ENCODE measurements at places on chromosomes 12 and 14.

GRCh38 chr14:93015064-93015463 is 92.1 kb downstream of the CHGA start:
- DNase-seq, result no peak

DNA sequence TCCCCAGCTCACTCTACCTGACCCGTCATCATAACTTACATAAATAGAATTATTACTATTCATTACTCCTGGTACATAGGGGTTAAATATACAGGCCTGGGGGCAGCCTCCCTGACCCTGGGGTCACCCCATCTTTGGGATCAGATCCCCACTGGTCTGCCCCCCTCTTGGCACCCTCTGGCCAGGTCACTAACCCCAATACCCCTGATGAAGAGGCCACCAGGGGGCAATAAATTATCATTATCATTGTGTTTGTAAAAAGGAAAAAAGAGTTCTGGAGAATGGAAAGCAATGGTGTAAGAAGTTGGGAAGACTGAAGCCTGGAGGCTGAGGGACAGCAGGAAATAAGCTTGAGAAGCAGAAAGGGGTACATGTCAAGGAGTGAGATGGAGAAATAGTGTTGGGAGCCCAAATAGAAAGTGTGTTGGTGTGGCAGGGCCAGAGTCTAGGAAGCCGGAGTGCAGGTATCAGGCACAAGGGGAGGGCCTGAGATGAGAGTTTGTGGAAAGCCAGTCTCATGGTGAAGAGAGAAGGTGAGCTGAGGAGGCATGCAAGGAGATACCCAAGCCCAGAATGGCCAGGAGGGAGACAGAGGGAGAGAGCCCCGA is 6.1 kb upstream of the AAAS start:
- no peak for DNase-seq

GRCh38 chr12:2247596-2247995 is 194.8 kb downstream of the CACNA1C start:
- DNase-seq, result no peak

DNA sequence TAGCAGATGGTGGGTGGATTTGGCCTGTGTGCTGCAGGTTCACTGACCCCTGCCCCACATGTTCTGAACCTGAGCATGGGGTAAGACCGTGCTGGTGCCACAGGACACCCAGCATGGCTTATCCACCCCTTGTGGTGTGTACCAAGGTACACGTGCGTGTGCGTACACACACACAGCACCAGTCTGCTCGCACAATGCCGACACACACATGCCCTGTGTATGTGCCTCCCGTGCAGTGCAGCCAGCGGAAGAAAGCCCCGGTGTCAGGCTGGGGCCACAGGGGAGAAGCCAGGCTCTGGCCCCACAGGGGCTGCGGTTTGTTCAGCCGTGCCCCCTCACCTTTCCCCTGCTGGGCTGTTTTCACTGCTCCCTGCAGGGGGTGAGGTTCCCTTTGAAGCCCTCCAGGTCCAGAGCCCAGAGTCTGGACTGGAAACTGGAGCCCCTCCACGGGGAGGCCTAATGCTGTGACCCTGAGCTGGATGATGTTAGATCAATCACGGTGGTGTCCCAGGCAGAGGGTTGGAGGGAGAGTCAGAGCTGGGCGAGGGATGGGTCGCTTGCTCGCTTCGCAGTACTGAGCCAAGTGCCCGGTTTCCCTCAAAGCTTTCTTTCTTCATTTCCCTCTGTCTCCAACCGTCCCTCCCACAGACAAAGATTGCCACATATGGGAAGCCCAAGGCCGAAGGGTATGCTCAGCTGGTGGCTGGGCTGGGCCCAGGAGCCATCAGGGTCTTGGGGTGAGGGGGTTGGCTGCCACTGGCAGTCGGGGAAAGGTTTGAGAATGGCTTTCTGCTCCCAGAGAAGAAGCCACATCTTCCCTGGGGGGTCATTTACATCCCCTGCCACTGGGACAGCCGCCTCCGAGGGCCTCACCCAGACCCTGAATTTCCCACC is 6.2 kb downstream of the DTX1 start:
- DNase-seq, result no peak

DNA sequence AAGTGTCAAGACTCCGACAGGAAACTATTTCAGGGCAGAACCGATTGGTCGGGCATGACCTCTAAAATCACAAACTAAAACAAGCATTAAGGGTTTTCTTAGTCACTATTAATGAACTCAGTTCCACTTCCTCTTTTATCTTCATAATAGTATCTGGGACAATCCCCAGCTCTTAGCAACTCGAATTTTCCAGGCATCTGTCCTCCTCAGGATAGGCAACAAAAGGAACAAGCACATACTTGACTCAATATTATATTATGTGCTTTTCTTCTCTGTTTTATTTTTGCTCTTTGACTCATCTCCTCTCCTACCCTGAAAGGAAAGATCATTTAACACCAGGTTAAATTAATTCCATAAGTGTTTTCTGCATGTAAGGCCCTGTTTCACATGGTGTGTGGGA is 638.3 kb upstream of the TBX3 start:
- no peak for DNase-seq

- no peak for DNase-seq
Observed at GRCh38 chr14:81805785-81806184, 272.1 kb upstream of the SEL1L start.

DNA sequence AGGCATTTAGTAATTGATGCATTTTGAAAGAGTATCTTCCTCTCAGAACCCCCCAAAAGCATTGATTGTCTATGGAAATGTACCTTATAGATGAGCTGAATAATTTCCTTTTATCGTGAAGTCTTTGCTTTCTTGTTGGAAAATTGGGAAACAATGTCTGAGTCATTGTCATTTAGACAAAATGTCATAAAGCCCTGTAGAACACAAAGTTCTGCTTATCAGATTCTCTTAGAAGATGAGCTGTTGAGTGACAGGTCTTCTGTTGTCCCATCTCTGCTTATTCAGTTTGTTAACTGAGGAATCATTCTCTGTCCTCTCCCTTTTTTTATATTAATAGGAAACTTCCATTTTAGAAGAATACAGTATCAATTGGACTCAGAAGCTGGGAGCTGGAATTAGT is 22.9 kb downstream of the MAPKAPK5 start:
- no peak for DNase-seq

DNA sequence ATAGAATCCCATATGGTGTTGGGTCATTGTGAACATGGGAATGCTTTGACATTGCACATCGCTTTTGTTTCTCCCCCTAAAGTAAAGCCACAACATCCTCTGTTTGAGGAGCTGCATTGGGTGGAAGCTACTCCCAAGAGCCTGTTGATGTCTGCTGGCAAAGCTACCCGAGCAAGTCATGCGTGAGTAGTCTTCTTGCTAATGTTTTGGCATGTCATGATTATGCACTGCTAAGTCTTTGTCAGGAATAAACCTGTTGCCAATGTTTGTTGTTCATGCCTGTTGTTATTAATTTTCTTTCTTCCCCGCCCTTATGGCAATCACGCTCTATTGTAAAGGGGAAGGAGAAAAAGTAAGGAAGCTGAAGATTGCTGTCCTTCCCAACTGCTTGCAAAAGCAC is 97.3 kb downstream of the EXOC5 start:
- no peak for DNase-seq

- DNase-seq, result no peak
Observed at GRCh38 chr12:66061557-66062289, 68.8 kb downstream of the LLPH start.

DNA sequence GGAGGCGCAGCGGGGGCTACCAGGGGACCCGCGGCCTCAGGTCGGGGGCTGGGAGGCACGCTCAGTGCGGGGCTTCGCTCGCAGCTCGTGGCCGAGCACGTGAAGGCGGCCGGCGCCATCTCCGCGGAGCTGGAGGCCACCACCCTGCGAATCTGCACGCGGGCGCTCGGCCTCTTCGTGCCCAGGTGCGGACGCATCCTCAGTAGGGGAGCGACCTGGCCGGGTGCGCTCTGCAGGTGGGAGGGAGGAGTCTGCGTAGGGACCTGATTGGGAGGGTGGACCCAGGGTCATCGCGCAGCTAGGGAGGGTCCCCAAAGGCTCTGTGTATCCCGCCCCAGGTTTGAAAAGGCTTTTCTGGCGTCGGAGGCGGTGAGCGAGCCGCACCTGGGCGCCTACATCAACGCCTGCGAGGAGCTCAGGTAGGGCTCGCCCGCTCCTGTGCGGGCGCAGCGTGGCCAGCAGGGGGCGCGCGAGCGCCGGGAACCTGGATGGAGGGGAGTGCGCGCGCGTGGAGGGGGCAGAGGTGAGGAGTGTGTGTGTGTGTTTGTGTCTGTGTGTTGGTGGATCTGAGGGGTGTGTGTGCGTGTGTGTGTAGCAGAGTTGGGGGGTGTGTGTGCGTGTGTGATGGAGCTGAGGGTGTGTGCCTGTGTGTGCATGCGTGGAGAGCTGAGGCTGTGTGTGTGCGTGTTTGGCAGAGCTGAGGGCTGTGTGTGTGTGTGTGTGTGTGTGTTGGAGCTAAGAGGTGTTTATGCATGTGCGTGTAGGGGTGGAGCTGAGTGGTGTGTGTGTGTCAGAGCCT is 10.3 kb downstream of the EXOC3L4 start:
- peak; percentile 17 for DNase-seq

GRCh38 chr14:91374879-91375702 is 42.5 kb downstream of the CCDC88C start:
- DNase-seq, result peak; percentile 88

GRCh38 chr14:100075681-100076080 is 10.5 kb downstream of the EVL start:
- no peak for DNase-seq

- no peak for DNase-seq
Observed at GRCh38 chr12:96831346-96831745, 75.7 kb upstream of the NEDD1 start.

DNA sequence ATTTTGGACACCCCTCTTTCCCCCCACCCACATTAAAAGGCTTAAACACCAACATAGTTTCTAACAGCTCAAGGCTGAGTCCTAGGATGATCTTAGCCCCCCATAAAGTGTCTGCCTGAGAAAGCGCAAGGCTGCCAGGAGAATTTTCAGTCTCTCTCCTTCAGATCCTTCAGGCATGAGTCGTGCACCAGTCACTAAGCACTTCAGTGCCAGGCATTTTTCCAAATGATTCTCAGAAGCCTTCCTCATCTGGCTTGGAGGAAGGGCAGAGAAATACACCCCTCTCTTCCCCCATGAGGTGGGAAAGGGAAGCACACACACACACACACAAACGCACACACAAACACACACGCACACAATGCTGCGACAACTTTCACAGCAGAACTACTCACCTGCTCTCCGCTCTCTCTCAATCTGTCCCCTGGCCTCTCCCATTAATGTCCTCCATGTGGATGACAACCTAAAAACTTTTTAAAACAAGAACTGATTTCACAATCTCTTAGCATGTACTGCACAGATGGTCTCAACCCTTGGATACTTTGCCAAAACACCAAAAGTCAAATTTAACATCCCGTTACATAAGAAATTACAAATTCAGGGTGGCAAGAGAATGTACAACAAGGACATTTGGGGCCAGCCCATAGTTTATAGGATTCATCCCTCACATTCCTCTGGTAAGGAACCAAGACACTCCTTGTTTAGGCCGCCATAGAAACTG is 49.8 kb downstream of the CKAP4 start:
- DNase-seq, result no peak

GRCh38 chr12:47121146-47121545 is 41.4 kb upstream of the AMIGO2 start:
- no peak for DNase-seq

GRCh38 chr12:75900781-75901254 is 130.8 kb downstream of the PHLDA1 start:
- DNase-seq, result no peak

GRCh38 chr14:93619176-93619793 is 169.0 kb downstream of the PRIMA1 start:
- DNase-seq, result peak; percentile 6

- DNase-seq, result no peak
Observed at GRCh38 chr12:1530592-1531152, 63.7 kb downstream of the FBXL14 start.

- DNase-seq, result peak; percentile 22
Observed at GRCh38 chr12:54160769-54161480, 27.9 kb downstream of the SMUG1 start.

DNA sequence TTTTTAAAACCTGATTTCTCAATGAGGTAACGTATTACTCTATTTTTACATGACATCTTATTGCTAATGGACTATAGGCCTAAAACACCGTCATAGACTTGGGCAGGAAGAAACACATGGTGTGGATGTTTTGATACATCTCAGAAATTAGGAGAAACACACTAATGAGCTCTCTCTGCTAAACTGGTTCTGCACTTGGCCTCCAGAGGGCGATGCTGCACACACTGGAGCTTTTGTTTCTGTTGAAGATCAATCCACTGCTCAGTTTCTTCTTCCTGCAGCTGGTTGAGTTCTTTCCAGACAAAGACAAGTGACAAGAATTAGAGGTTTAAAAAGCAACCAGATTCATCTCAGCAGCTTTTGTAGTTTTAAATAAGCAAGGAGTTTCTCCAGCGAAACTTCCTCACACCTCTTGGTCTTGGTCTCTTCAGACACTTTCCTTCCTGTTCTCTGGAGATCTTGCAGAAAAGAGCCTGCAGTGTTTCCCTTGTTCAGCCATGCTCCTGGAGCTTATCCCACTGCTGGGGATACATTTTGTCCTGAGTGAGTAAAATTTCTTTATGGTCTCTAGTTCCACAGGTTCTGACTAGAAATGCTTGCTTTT is 178.5 kb upstream of the OR4E1 start:
- DNase-seq, result no peak

- no peak for DNase-seq
Observed at GRCh38 chr14:95471016-95471415, 45.4 kb downstream of the SYNE3 start.

- DNase-seq, result no peak
Observed at GRCh38 chr12:28191051-28192048, 1.1 kb downstream of the CCDC91 start.

DNA sequence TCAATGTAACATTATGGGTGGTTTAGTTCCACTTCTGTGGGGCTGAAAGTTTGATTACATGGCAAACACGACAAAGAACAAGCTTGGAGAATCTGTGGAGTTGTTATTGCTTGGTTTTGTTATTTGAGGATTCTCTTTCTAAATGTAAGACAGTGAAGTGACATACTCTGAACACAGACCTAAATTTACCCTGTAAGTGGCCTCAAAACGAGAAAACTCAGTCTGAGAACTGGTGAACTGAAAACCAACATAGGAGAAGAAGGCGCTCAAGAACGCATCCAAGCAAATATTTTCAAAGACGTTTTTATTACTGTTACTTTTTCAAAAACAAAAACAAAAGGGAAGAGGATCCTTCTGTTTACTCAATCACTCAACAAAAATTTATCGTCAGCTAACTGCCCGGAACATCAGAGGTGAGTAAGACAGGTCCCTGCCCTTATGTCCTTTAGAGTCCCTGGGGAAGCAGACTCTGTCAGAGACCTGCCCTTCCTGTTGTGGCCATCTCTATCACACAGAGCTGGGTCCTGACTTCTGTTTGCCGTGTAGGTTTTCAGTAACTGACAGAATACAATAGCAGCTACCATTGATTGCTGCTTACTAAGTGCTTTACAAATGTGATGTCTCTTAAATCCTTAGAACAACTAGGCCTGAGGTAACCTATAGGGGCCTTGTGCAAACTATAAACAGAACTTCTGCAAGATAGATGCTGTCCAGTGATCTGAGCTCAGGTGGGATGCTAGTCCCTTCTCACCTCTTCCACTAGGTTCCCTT is 79.3 kb upstream of the C12orf71 start:
- DNase-seq, result no peak

- no peak for DNase-seq
Observed at GRCh38 chr12:120798696-120799095, 73.1 kb downstream of the ACADS start.

- DNase-seq, result no peak
Observed at GRCh38 chr12:96503976-96504375, 14.6 kb downstream of the CFAP54 start.
